Muscle of arm (tissue), 14 donors: ENCODE measurements at places on chromosomes 2 and 18. TPM values are rescaled to one million over a fixed set of nuclear protein-coding genes. Genes with fewer than 3 reads are reported as not detected.

Gene POLR1A
- 16.6 TPM for polyA plus RNA-seq

DNA sequence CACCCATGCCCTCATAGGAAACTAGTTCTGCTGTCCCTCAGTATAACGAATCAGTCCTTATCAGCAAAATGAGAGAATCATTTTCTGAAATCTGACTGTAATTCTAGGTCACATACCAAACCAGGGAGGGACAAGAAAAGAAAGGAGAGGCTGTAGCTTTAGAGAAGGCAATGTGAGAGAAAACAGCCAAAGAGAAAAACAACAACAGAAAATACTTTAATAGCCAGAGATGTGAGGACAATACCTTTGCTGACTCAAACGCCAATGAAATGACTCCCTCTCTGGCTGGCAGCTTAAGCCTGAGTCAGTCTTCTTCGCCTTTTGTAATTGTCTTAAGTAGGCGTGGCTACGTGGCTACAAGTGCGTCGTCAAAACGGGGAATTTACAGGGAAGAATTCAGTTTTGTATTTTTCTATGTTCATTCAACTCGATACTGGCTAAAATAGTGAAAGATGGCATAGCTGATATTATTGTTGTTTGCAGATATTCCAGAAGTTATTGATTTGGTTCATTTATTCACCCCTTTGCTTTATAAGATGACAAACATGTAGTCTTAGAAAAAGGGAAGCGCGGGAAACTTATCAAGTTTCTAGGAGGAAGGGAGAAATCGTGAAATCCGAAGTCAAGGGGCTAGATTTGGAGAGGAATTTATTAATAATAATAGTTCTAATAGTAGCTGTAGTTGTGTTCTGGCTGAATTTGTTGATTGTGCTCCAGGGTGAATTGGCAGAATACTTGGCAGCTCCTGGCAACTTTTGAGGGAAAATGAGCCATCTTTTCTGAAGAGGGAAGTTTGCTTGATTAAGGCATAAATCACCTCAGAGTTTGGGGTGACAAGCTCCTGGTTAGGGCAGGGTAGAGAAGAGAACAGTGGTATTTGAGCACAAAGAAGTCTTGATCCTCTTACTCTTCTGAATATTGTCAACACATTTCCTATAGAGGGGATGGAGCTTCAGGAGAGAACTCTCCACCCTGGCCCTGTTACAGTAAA lies at the start of gene IL1A:
TSS of gene IL1A (minus strand) at position 295 of the 991 bp plus-strand sequence. CDS start 723 bp downstream, outside the sequence.
- no peak for DNase-seq

GRCh38 chr2:144686518-144687215 lies 166.7 kb upstream of the ZEB2 start:
- no peak for DNase-seq

Gene KYNU
- polyA plus RNA-seq, result 1.0 TPM

Gene CRYGD
- not detected for polyA plus RNA-seq

Gene MEP1B
- polyA plus RNA-seq, result 0.14 TPM

Gene NYAP2
- polyA plus RNA-seq, result not detected

GRCh38 chr2:19748073-19748375 lies 153.8 kb downstream of the TTC32 start:
- no peak for DNase-seq

DNA sequence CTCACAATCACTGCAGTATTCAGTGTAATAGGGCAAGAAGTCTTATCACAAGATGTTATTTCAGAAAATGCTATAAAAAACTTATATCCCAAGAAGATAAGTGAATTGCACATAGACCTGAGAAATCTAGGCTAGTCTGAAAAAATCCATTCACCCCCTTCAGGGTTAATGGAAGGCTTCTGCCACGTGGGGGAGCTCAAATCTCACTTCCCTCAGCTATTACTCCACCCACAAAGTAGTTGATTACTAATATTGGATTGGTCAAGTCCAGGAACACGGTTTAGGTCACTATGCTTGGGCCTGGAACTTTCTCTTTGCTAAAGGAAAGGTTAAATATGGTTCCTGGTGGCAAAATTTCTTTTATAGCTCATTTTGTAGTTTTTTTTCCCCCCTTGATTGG lies 51.2 kb upstream of the ADAM23 start:
- DNase-seq, result no peak

DNA sequence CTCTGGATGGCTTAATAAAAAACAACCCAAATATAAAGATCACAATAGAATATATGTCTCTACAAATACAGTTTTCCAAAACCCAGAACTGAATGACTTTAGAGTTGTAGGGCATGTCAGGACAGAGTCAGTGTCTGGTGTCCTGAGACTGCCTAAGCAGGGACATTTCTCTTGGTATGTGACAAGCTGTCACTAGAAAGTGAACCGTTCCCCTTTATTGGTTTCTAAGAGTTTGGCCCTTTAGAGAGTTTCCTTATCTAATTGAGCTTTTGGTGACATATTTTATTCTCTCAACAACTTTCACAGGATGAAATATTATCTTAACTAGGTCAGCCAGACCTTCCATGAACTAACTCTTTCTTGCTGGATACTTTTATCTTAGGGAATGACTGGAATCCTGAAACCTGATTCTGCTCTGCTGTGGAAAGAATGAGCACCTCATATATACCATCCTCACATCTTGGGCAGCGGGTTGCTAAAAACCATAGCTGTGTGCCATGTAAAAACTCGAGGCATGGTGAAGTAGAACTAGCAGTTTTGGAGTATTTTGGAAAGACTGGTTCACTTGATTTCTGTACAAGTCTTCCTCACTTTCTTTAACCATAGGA lies 54.8 kb downstream of the CAVIN2 start:
- no peak for DNase-seq

DNA sequence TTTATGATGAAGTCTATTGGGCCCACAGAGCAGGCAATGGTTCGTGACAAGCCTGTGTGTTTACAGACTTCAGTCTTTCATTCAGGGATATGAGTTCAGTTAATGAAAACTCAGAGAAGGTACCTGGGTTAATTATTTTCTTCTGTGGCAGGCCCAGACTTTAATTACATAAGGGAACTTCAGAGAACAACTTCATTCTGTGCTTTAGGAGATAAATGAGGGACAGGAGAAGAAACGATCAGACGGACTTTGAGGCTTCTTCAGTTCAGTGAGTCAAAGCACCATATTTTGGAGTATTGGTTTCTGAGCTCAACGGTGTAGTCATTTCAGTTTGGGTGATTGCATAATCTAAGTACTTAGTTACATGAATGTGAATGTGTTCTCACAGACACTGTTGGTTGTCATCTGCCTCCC lies 203.0 kb upstream of the KCNJ3 start:
- DNase-seq, result no peak

DNA sequence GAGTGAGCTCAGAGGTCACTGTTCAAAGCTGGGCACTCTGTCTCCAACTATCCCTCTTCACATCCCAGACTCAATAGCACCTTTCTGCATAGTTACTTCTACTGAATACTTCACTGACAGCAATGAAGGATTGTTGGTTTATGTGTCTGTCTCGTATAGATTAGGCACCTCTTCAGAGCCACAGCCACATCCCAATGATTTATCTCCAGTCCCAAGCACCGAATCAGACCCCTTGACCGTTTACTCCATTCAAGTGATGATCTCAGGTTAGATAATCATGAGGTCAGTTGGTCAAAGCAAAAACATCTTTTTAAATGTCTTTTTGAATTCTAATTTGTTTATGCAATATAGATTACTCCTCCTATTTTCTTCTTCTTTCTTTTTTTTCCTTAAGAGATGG lies 14.7 kb downstream of the NEDD4L start:
- no peak for DNase-seq

Gene MC2R
- 0.12 TPM for polyA plus RNA-seq

Gene MOGAT1
- polyA plus RNA-seq, result not detected

DNA sequence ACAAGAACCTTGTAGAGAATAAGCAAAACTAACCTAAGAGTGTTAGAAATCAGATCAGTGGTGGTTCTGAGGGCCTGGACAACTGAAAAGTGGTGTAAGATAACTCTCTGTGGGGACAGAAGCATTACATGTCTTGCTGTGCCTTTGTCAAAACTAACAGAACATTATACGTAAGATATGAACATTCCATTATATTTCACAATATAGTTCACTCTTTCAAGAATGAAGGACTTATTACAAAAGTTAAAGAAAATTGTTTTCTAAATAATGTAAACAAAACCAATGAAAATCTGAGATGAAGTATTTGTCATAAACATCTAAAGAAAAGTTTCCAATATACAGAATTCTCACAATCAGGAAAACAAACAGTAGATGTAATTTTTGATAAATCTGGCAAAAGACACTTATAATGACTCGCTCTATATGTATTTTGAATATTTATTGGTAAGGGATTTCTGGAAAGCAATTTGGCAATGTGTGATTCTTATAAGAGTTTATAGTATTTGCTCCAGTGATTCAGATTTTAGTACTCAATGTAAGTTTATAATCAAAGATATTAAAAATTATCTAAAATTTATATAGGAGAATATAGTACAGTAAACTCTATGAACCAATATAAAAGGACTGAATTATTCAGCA lies 258.4 kb downstream of the CD226 start:
- DNase-seq, result no peak

Gene PSMA8
- not detected for polyA plus RNA-seq

- no peak for DNase-seq
These were observed 272.0 kb downstream of the MYCN start for GRCh38 chr2:16212321-16212720.

DNA sequence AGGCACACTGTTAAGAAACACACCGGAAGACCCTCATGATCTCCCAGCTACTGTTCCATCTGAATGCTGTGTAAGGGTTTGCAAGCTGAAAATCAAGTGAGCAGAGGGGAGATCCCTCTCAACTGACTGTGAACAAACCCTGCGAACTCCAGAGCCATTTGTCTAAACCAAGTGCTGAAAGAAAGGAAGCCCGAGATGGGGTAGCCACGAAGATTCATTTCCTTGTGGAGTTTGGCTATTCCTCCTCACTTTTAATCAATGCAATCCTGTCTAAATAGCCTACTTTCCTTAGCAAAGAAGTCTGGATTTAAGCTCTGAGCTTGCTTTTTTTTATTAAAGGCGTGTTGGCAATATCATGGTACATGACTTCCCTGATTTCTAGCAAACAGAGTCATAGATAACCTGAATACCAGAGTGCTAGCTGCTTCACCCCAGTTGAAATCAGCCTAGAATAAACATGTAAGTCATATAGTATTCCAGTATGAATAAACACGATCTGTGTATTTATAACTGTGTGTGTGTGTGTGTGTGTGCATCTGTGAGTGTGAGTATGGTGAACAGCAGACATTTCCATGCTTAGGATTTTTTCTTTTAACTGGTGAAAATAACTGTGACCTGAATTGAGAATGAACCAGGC lies 365.2 kb downstream of the ZNF521 start:
- peak; percentile 41 for DNase-seq

- DNase-seq, result peak; percentile 84
These were observed 45.9 kb upstream of the REG3G start for GRCh38 chr2:78979380-78980151.

Gene AKAIN1
- polyA plus RNA-seq, result not detected

DNA sequence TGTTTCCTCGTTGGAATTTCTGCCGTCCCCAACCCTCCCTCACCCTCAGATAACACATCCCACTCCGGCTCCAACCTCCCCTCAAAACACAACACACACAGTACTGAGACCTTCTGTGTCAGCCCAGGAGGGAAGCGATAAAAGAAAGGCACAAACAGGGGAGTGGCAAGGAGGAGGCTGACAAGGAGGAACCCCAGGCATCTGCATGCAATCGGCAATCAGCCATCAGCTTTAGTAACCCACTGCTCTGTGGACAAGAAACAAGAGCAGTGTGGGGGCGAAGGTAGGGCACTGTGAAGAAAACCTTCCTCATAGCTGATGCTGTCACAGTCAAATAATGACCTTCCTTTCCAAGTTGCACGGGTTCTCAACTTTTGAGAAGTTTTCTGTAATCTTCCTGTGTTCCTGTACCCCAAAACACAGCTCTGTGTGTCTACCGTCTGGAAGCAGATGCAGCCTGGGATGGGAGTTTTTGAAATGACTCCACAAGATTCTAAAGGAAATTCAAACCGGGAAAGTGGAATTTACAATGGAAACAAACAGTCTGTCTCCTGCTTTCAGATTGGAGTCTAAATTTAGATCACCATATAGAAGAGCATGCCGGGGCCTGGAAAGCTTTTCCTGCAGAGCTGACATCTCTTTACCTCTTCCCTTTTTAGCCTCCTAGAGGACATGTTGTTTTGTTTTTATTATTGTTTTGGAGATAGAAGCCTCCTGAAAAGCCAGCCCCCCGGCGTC lies 16.4 kb upstream of the LPIN2 start:
- DNase-seq, result peak; percentile 61
